ENCODE measurements at places on chromosomes 5 and 9.

GRCh38 chr9:130331573-130331972 is 66.0 kb downstream of the HMCN2 start:
- peak; percentile 33 for DNase-seq

- DNase-seq, result no peak
Measured at GRCh38 chr9:72441848-72442607, 77.0 kb upstream of the ZFAND5 start.

- DNase-seq, result no peak
Measured at GRCh38 chr5:89059274-89059673, 176.3 kb upstream of the MEF2C start.

DNA sequence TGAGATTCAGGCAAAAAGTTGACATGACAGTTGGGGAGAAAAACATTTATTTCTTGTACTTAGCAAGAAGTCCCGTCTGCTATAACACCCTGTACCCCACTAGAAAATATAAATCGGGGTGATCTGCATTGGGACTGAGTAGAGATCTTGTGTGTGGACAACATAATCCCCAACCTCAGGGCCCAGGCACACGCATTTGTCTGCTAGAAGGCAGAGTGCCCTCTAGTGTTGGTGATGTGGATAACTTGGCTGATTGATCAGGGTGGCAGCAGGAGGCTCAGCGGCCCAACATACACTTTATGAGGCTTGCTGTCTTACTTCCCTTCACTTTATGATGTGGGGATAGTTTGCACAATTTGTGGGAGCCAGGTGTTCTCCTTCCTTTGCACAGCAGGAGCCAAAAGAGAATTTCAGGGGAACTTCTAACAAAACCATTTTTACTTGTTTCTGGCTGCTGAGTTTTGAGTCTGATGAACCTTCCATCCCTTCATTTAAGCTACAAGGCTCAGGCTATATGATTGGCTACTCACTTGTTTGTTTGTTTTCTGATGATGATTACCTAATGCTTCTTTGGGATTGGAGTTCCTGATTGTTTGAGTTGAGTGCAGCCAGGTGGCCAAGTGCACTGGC is 263.2 kb downstream of the DMAC1 start:
- DNase-seq, result peak; percentile 82

DNA sequence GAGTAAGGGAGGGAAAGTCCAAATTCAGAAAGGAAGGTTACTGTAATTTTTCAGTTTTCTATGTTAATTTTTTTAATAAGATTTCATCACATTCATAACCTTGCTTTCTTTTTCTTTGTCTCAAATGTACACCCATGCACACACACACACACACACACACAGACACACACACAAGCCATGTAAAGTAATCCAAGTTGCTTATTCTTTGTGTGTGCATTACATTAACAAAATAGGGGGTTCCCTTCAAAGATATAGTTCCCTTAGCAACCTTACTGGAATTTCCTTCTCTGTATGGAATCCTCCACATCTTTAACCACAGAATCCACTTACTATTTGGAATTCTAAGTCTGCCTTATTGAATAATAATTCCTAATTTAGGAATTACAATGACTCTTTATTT is 32.7 kb downstream of the ZNF366 start:
- DNase-seq, result no peak

- no peak for DNase-seq
Measured at GRCh38 chr9:124761196-124761595, 9.9 kb downstream of the NR6A1 start.

- DNase-seq, result no peak
Measured at GRCh38 chr9:123948286-123948685, 18.4 kb upstream of the DENND1A start.

DNA sequence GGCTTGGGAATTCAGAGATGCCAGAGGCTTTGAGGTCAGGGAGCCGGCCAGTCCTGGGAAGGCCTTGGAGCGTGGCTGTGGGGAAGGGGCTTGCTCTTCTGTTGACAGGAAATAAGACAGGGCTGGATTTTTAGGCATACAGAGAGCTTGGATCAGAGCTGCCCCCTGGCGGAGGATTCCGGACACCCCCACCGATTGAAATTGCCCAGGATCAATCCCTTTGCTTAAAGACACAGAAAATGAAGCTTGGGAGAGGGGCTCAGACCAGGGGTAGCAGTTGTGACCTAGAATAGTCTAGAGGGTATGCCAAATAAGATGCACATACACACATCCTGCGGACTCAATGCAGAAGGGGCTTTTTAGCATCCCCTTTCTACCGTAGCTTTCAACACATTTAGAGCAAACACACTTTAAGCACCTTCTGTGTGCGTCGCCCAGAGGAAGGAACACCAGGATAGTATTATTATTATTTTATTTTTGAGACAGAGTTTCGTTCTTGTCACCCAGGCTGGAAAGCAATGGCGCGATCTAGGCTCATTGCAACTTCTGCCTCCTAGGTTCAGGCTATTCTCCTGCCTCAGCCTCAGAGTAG is 1.7 kb upstream of the NTMT1 start:
- DNase-seq, result peak; percentile 43

DNA sequence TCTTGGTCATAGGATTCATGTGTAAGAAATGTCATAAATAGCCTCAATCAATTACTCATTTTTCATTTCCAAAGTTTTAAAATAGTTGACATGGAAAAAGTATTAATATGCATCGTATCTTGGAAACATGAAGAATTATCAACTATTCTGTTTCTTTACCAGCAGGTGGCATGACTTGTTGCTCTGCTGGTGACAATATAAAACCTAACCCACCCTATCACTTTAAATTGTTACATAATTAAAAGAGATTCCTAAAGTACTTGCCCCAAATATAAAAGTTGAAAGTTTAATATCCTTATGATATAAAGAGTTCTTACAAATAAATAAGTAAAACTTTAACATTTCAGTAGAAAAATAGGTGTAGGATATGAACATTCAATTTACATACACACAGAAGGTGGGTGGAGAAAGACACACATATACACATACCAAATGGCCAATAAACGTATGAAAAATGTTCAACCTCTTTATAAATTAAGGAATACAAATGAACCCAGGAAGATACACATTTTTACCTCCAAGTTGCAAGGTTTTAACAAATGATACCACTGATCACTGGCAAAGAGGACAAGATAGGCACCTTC is 30.6 kb downstream of the MAP1B start:
- DNase-seq, result no peak

DNA sequence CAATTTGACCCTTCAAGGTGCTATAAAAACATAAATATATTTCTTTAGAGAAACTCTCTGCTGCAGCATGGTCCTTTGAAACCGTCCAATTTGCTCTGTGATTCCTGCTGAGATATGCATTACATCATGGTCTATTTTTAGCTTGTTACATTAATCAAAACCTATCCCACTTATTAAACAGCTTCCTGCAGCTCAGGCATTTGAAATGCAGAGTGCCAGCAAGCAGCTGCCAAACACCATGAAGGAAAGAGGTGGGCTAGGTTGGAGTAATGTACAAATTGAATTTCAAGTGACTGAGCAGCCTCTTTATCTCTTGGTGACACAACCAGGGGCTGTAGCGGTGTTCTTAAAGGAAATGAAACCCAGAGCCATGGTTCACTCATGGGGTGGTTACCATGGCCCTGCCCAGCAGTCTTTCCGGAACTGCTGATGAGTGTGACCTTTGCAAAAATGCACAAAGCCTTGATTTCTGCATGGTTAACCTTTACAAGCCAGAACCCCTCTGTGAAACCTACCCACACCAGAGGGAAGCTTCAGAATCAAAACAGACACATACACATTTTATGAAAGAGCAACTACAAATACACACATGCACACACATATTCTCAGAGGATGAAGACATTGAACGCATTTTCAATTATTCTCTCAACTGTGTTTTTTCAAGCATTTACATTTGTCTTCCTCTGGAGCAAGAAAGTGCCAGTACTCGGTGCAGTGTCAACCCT is 155.8 kb upstream of the ZNF608 start:
- DNase-seq, result peak; percentile 77

- DNase-seq, result no peak
Measured at GRCh38 chr9:36504156-36504555, 68.5 kb upstream of the MELK start.

DNA sequence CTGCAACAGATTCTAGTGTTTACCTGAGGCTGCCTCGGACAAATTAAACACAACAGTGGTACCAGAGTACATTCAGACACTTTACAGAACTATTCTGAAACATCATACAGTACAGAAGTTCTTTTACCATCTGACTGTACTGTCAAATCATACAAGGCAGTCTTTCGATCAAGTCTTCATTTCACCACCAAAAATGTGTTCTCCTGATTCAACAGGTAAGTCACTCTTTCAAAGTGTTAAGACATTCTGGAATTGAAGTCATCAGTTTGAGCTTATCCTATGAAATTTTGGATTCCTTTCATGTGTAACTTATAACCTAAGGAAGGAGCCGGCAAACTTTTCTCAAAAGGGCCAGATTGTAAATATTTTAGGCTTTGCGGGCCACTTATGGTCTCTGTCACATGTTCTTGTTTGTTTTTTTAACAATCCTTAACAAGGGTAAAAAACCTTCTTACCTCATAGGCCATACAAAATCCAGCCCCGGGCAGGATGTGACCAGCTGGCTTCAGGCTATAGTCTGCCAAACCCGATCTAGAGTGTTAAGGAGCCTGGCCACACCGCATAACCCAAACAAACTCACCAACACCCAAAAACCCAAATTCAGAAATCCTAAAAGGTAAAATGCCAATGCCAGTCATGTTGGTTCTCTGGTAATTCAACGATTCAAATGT is 151.6 kb downstream of the DENND1A start:
- DNase-seq, result peak; percentile 20

DNA sequence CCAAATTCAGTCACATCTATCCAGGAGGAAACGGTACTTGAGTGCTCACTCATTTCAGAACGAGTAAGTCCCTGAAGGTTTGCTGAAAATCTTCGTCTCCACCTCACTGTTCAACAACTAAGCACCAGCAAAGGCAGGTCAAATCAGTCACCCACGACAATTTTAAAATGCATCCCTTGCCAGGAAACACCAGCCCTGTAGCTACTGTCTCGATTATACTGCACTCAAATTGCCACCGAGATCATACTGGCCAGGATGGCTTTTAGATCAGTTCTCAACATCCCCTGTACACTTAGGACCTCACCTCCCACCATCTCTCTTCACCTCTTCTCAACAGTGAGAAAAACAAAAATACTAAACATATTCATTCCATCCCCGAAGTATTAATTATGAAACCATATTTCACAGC is 298.6 kb downstream of the AGTPBP1 start:
- DNase-seq, result no peak

DNA sequence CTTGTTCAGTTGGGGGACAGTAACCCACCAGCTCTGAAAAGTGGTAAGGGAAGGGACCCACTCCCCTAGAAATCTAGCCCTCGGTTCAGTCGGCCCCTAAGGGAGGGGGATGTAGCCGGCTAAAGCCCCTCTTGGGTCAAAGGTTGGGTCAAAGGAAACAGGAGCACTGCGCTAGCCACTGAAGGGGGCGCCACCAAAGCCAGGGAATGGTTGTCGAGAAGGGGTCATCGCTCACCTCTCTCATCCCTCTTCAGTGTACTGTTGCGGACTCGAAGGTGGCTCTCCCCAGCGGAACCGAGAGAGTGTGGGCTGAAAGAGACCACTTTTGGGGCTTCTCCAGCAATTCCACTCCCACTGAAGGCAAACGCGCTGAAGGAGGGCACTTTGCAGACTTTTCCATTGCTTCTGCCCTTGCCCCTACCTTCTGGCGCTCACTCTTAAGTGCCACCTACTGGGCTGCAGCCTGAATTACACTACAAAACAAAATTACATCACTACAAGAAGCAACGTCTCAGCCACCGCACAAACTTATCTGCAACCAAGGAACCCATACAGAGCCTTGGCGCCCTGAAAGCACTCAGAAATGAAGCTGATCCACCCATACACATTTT is 396.9 kb downstream of the PDE4D start:
- DNase-seq, result no peak

DNA sequence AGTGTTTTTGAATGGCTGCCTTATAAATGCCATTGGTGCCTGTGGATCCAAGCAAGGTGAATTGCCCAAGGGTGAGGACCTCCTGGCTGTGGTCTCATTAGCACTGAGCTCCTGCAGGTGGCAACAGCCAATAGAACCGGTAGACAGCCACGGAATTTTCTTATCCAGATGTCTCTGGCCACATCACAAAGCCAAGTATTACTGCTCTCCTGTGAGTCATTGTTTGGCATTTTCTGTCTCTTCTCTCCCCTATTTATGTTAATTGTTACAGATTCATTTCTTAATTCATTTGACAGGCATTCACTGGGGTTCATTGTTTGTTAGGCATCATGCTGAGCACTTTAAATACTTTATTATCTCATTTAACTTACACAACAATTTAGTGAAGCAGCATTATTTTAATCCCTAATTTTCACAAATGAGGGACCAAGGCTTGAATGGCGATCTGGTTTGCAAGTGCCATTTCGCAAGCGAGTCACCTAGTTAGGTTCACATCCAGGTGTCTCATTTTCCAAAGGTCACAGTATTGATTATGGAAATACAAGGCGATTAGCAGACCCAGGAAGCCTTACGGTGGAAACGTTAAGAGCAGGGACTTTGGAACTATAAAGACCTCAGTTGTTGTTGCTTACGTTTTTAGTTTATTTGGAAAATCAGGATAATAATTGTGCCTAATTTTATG is 58.2 kb upstream of the DPYSL3 start:
- DNase-seq, result no peak

DNA sequence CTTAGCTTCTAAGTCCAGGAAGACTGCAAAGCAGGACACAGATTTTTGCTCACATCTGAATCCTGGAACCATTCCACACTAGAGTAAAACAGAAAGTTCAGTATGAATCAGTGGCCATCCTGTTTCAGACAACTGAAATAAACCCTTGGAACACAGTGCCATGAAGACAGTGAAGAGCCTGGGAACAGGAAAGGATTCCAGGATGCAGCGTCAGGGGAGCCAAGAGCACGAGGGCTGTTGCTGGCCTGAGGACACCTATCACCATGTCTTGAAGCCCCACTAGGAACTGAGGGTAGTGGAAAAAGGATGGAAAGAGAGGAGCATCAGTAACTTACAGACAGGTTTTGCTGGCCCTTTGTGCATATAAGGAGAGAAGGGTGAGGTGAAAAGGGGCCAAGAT is 115.3 kb upstream of the FSTL4 start:
- DNase-seq, result no peak

GRCh38 chr5:133839721-133840120 is 128.7 kb downstream of the C5orf15 start:
- DNase-seq, result peak; percentile 9

GRCh38 chr5:151348789-151349188 is 1.4 kb upstream of the SLC36A2 start:
- no peak for DNase-seq

DNA sequence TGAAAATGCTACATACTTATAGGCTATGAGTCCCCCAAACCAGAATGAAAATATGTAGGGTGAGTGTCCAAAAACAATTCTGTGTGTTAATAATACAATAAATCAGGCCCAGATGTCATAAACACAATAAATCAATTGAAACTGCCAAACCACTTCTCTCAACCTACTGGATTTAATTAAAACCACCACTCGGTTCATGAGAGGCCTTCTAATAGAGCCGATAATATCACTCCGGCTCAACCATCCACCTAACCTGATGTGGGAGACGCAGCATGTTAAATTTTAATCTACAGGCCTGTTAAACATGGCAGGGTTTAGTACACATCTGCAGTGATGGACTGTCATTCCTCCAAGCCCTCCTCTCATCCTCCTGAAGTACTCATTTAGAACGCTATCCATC is 734.5 kb upstream of the ZNF608 start:
- DNase-seq, result no peak

- DNase-seq, result no peak
Measured at GRCh38 chr9:127767909-127768331, 10.5 kb downstream of the SH2D3C start.

- peak; percentile 56 for DNase-seq
Measured at GRCh38 chr5:10289353-10289752, 18.3 kb downstream of the CMBL start.

All from NCI-H446 (cell line).